ENCODE measurements at places on chromosomes 12 and 14.

GRCh38 chr12:62599854-62600437 lies 133.3 kb downstream of the MON2 start:
- no peak for DNase-seq

GRCh38 chr14:104428860-104429259 lies 150.7 kb upstream of the C14orf180 start:
- no peak for DNase-seq

- no peak for DNase-seq
Measured at GRCh38 chr12:76444408-76444984, 96.3 kb upstream of the BBS10 start.

DNA sequence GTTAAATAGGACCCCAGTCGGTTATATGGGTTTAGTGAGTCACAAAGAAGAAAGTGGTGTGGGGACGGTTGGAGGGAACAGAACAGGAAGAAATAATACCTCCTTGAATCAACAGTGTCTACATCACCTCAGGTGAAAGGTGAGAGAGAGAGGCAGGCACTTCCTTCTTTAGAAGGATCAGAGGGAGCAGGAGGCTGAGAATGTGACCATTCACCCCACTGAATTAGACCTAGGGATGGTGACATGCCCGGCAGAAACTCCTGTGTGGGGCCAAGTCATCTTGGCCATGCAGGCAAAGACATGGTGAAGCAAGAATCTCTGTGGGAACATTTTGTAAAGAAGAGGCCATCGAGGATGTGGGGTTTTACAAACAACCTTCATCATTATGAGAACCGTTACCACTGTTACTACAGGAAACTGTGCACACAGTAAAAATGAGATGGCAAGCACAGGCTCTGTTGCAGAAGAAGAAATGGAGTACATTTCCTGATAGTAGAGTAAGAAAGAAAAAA lies 1196.9 kb downstream of the VRK1 start:
- no peak for DNase-seq

GRCh38 chr12:95963096-95963495 lies 20.0 kb downstream of the AMDHD1 start:
- no peak for DNase-seq

DNA sequence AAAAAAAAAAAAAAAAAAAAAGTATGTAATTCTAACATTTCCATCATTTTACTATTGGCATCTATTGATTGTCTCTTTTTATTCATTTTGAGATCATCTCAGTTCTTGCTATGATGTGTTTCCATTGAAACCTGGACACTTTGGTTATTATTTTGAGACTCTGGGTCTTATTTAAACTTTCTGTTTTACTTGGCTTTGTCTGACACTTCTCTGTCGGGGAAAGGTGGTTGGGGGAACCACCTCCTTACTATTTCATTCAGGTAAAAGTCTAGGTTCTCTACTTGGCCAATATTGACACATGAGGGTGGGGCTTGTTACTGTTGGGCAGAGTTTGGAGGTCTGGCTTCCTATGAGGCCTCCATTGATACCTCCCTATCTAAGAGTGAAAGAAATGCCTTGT lies 228.0 kb downstream of the NRXN3 start:
- DNase-seq, result no peak

DNA sequence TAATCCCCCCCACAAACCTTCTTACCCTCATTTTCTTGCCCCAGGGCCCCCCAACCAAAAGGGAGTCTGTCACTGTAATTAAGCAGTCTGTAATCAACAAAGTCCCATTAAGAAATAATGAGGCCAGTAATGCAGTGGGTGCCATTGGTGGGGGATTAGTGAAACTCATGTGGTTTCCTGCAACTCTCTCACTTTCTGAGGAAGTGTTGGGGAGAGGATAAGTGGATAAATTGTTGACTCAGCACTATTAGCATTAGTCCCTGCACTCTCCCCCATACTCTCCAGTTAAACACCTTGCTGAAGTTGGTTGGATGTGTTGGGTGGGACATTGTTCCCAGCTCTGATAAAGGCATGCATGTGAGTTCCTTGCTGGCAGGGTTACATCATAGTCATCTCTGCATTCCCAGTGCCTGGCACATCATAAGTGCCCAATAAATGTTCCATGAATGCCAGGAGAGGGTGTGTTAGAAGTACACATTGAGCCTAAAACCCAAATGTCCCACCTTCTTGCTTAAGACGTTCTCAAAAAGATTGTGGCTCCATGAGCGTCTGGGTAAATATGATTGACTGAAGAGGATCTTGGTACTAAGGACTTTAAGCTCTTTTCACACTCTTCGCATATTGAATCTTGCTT lies 45.8 kb upstream of the HOXC13 start:
- no peak for DNase-seq

DNA sequence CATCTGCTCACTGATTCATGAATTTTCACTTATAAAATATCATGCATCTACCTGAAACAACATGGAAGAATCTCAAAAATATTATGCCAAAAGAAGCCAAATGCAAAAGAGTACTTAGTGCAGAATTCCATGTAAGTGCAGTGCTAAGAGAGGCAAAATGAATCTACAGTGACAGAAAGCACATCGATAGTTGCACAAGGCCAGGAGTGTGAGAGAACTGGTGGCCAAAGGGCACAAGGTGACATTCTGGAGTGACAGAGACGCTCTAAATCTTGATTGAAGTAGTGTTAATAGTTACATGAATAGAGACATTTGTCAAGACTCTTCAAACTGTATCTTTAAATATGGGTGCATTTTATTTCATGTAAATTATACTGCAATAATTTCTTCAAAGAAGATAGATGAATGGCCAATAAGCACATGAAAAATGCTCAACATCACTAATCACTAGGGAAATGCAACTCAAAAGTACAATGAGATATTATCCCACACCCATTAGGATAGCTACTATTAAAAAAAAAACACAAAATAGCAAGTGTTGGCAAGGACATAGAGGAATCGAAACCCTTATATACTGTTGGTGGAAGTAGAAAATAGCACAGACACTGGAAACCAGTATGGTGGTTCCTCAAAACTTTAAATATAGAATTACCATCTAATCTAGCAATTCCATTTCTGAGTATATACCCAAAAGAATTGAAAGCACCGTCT lies 71.7 kb upstream of the KICS2 start:
- DNase-seq, result no peak

DNA sequence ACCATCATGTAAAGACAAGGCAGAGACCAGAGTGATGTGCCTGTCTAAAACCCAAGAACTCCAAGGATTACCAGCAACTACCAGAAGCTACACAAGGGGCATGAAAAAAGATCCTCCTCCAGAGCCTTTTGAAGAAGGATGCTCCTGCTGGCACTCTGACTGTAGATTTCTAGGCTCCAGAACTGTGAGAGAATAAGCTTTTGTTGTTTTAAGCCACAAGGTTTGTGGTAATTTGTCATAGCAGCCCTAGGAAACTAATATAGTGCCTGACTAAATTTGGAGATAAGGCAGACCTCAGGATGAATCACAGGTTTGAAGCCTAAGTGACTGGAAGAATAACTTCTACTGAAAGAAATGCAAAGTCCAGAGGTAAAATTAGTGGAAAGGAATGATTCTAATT lies 132.9 kb downstream of the CEP83 start:
- DNase-seq, result no peak
